EL (cell line): ENCODE measurements at places on chromosomes 11 and 22.

- peak; percentile 81 for DNase-seq
These were observed 3.0 kb downstream of the PKP3 start for GRCh38 chr11:396948-397548.

GRCh38 chr11:62081378-62082291 is 42.2 kb upstream of the INCENP start:
- DNase-seq, result peak; percentile 68

DNA sequence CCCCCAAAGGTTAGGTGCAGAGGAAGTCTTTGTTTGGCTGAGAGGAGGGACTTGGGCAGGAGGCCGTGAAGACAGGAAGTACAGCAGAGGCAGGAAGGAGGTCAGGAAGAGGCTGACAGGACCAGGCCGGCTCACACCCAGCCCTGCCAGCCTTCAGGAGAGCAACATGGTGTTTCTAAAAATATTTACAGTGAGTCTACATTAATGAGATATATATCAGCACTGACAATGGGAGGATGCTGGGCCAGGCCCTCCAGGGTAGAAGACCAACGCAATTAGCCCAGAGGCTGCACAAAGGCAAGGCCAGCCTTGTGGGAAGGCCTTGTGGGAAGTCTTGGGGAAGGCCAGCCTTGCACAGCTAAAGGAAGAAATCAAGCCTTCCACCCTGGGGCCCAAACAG is 7.9 kb upstream of the APLNR start:
- DNase-seq, result no peak

GRCh38 chr11:43699870-43700269 is 19.3 kb downstream of the HSD17B12 start:
- DNase-seq, result no peak

GRCh38 chr22:42646569-42647525 is 2.3 kb downstream of the CYB5R3 start:
- no peak for DNase-seq

DNA sequence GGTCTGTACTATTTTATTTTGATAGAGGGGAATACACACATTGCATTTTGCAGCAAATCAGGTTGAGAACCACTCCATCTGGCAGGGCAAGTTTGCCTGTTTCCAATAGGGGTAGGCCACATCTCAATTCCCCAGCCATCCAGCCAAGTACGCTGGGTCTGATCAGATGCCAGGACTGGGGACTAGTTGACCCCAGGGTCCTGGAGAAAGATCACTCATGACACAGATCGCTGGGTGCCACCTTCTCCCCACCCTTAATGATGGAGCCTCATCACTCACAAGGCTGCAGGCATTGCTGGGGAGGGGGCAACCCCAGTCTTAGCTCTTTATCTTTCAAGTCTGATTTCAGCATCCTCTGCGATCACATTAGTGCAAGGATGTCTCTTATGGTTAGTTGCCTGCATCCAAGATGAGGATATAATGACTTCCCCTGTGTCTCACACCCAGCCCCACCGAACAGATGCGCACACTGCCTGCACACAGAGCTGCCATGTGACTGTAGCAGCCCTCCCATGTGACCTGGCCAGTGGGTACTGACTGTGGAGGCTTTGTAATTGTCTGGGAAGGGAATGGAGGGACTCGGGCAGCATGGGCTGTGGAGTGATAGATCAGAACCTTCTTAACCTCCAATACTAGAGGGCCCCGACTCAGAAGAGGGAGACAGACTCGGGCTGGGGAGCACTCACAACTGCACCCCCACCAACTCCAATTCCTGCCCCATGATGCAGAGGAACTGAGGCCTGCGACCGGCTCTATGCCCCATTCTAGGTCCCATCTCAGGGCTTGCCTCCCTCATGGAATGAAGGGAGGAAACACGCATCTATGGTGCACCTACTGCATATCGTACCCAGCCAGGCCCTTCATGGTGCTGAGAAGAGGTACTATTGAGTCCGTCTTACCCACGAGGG is 155.8 kb downstream of the DSCAML1 start:
- DNase-seq, result no peak

DNA sequence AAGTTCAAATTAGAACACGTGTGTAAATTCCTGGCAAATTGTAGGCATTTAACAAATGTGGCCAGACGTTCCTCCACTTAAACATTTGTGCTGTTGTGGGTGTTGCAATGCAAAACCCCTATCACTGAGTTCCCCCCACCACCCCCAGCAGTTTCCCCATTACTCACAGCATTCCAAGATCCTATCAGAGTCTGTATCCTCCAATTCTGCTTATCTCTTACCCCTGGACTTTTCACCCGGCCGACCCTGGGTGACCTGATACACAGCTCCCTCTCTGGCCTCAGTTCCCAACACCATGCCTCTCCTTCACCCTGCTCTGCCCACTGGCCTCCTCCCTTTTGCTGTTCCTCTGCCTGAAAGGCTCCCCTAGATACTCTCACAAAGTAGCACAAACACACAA is 31.4 kb upstream of the AQP11 start:
- peak; percentile 26 for DNase-seq

GRCh38 chr11:72398058-72398758 is 36.1 kb downstream of the CLPB start:
- DNase-seq, result no peak

GRCh38 chr11:16997624-16998023 is 16.6 kb downstream of the PLEKHA7 start:
- DNase-seq, result no peak

DNA sequence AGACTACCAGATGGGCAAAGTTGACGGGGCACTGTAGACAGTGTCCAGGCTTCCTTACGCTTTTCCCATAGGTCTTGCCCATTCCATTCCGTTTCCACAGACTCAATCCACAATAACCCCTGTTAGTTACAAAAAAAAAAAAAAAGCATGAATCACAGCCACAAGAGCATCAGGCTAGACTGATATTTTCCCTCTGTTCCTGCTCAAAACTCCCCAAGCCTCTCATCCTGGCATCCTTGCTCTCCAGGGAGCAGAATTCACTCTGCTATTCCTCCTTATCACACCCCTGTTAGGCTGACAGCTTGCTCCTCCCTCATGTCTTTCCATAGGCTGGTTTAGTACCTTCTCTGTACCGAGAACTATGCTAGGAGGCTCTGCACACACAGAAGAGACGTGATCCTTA is 42.2 kb downstream of the TMEM123 start:
- peak; percentile 24 for DNase-seq

DNA sequence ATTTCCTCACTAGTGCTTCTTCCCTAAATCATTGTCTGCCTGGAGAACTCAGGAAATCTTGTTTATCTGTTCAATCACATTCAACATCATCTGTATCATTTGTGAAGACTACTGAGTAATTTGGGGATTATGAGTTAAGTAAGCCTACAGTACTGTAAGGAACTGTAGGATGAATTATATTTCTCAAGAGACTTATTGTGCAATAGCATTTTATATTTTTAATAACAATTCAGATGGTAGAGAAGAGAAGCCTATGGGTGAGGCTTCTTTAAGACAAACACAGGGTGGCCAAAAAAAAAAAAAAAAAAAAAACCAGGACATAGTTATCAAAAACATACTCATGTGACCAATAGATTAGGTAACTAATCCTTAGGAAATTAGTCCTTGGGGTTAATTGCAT is 282.7 kb downstream of the FAM181B start:
- no peak for DNase-seq

- DNase-seq, result no peak
These were observed 1428.6 kb downstream of the LRRC4C start for GRCh38 chr11:40030867-40031266.

DNA sequence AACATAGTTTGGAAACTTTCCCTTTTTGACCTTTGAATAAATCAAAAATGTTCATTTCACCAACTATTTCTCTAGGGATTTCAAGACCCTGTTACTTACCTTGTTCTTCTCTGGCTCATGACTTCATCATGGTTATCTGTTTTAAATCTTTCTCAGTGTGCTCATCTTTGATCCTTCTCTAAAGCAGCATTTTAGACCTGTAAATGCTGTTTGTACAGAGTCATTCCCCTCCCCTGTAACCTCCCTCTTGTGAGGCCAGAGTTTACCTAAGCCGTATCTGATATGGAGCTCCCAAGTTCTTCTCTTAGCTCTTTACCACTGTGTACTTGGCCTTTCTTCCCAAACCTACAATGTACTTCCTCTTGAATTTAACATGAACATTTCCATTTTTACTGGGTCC is 56.0 kb downstream of the ACER3 start:
- DNase-seq, result no peak

- no peak for DNase-seq
These were observed 5.3 kb downstream of the CD248 start for GRCh38 chr11:66311470-66311964.

- no peak for DNase-seq
These were observed 114.5 kb downstream of the NAT10 start for GRCh38 chr11:34219941-34220370.

GRCh38 chr22:29307596-29308147 is 1.2 kb downstream of the GAS2L1 start:
- no peak for DNase-seq

GRCh38 chr22:21898354-21898896 is 31.0 kb upstream of the MAPK1 start:
- DNase-seq, result no peak

DNA sequence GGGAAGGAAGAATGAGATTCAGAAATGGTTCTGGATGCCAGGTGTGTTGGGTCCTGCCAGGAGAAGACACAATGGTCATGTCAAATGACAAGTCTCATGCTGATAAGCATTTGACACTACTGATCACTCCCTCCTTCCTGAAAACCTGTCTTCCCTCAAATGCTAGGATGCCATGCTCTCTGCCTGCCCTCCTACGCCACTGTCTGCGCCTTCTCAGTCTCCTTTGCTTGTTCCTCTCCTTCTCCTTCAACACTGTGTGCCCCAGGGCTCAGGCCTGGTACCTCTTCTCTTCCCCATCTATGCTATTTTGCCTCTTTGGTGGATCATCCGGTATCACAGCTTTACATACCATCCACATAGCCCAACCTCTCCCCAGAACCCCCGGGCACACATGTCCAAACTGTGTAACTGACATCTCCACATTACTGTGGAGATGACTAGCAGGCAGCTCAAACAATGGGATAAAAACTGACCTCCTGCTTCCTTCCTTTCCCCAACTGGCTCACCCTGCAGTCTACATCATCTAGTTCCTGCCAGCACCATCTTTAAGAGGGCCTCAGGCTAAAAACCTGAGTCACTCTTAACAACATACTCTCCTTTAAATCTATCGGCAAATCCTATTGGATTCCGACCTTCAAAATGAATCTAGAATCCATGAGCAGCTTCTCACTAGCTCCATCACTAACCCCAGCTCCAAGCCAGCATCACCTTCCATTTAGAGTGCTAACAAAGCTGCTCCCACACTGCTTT is 8.2 kb downstream of the AP1B1 start:
- peak; percentile 89 for DNase-seq

DNA sequence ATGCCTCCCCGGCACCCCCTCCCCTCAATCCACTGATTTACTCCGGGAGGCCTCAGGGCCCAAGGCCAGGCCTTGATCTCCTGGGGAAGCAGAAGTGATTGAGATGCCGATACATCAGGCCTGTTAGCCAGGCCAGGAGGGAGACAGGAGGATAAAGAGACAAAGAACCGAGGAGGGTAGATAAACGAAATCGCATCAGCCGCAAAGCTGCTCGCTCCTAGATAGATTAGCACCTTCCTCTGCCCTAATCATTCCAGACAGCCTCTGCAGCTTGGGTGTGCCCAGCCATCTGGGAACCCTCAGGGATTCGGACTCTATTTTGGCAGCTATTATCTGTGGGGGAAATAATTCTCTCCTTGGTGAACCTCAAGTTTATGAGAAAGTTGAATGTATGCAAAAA is 121.2 kb downstream of the ABTB2 start:
- no peak for DNase-seq

GRCh38 chr11:84408946-84409411 is 1122.8 kb upstream of the CCDC90B start:
- DNase-seq, result no peak

DNA sequence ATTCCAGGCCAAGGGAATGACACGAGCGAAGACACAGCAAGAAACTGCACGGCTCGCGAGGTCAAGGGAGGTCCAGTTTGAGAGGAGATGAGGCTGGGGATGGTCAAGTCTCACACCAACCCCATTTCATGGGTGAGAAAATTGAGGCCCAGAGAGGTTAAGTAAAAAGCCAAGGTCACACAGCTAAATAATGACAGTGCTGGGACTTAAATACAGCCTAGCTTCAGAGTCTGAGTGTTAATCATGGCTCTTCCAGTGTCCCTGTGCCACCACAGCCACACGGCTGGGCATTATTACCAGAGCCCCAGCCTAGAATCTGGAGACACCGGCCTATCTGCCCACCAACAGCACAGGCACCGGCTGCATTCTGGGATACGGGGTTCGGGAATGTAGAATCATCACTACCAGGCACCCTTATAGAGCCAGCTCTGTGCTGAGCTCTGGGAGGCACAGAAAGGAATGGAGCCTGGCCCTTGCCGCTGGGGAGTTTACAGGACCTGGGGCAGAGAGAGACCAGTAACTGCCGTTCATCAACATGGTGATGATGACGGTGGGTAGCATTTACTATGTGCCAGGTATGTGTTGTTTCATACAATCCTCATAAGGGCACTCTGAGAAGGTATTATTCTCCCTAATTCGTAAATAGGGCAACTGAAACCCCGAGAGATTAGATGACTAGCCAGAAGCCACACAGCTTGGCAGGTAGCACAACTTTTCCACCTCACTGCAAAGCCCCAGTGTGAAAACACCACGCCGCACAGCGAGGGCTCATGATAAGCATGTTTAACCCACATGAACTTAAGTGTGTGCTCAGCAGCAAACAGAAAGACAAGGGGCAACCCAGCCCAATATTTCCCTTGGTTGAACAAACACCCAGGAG is 51.8 kb downstream of the CD6 start:
- no peak for DNase-seq

DNA sequence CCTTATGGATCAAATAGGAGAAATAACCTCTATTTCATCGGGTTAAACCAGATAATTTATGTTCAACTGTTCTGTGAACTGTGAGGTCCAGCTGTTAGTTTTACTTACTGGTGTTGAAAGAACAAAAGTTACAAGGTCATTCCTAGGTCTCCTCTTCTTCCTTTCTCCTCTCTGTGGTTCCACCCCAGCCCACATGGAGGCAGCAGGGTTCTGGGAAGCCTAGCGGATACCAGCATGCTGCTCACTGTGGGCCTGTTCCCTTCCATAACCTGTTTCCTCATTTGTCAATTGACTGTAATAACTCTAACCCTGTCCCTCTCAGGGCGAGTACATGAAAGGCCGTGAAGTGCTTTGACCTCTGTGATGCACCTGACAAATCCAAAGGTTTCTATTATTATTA is 27.8 kb downstream of the RELT start:
- peak; percentile 46 for DNase-seq

DNA sequence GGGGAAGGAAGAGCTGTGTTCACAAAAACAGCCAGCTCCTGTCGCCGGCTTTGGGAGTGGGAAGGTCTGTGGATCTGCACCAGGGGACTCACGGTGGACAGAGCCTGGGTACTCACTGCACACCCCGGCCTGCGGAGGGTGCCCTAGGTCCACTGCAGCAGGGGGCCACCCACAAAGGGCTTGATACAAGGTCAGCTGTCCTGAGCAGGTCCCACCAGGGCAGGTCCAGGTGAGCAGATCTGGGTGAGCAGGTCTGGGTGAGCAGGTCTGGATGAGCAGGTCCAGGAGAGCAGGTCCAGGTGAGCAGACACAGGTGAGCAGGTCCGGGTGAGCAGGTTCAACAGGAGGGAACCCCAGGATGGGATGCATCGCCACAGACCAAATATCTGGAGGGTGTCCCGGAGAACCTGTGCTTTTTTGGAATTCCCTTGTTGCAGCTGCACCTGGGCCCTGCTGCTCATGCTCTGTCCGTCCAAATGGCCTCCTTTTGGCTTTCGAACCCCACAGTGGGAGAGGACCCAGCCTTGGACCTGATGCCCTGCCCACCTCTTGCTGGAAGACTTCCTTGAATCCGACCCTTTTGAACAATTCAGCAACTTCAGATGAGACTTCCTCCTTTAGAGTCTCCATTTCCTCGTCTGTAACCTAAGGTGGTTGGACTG is 485.3 kb downstream of the TBC1D22A start:
- DNase-seq, result no peak

- no peak for DNase-seq
These were observed 684.9 kb upstream of the CCDC90B start for GRCh38 chr11:83971063-83971462.
